G401 (cell line): ENCODE measurements at places on chromosomes 13 and 19. TPM values are rescaled to one million over a fixed set of nuclear protein-coding genes. Genes with fewer than 3 reads are reported as not detected.

The PALM3 gene
- total RNA-seq, result 14.8 and 23.1 TPM in 2 replicates

The ZNF160 gene
- total RNA-seq, result 17.0 and 18.6 TPM in 2 replicates

The ZNF835 gene
- total RNA-seq, result 0.37 TPM in 1 of 2 replicates, not detected in the other

The HPN gene
- total RNA-seq, result not detected in 2 replicates

The SCEL gene
- total RNA-seq, result not detected in 2 replicates

The CEACAM5 gene
- total RNA-seq, result not detected in 2 replicates

The CCDC70 gene
- total RNA-seq, result not detected in 2 replicates

The RASAL3 gene
- total RNA-seq, result not detected in 2 replicates

The MYO1F gene
- 3.4 TPM in 1 of 2 replicates, not detected in the other for total RNA-seq

The MCEMP1 gene
- not detected in 2 replicates for total RNA-seq

The CNN1 gene
- total RNA-seq, result 28.0 and 34.3 TPM in 2 replicates

The DACH1 gene
- not detected in 2 replicates for total RNA-seq

The TMEM59L gene
- total RNA-seq, result 2.5 and 4.1 TPM in 2 replicates

The SYNGR4 gene
- total RNA-seq, result not detected in 2 replicates

The ZNF793 gene
- not detected in 2 replicates for total RNA-seq

The PROZ gene
- not detected in 2 replicates for total RNA-seq

The CRB3 gene
- 1.9 TPM in 1 of 2 replicates, not detected in the other for total RNA-seq

The OVOL3 gene
- not detected in 2 replicates for total RNA-seq

The GCDH gene
- 90.3 and 125 TPM in 2 replicates for total RNA-seq

The CFD gene
- total RNA-seq, result 3.6 and 6.1 TPM in 2 replicates

The FARP1 gene
- total RNA-seq, result 17.9 and 50.3 TPM in 2 replicates

The ANKLE1 gene
- total RNA-seq, result 0.06 and 1.3 TPM in 2 replicates

The KLK13 gene
- total RNA-seq, result not detected in 2 replicates

The PEG3 gene
- 4.6 and 5.1 TPM in 2 replicates for total RNA-seq

The CD209 gene
- not detected in 2 replicates for total RNA-seq

The IL17D gene
- total RNA-seq, result 5.9 and 9.8 TPM in 2 replicates
